ENCODE measurements at places on chromosomes 12 and 14.

GRCh38 chr12:80469681-80470080 is 25.6 kb downstream of the PTPRQ start:
- DNase-seq, result no peak

DNA sequence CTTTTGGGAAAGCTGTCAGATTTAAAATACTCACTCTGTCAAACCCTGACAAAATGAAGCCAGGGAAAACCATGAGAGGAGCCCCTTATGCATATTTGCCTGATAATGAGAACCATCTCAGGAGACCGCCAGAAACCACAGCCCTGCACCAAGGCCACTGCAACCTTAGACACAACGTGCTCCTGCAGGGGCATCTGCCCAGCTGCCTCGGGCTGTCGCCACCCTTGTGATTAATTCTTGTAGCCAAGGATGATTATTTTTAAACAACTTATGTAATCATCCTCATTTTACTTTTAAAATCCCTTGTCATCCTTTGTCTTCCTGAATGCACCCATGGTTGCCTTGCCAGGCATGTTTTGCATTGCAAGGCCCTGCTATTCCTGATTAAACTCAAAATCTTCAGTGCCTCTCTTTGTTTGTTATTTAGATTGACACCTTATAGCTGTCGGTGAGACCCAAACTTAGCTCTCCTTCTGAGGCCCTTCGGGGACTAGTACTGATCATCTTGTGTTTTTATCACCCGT is 766.4 kb upstream of the TMEM132C start:
- DNase-seq, result no peak

- DNase-seq, result no peak
These were observed 49.9 kb upstream of the TBX3 start for GRCh38 chr12:114733919-114734318.

DNA sequence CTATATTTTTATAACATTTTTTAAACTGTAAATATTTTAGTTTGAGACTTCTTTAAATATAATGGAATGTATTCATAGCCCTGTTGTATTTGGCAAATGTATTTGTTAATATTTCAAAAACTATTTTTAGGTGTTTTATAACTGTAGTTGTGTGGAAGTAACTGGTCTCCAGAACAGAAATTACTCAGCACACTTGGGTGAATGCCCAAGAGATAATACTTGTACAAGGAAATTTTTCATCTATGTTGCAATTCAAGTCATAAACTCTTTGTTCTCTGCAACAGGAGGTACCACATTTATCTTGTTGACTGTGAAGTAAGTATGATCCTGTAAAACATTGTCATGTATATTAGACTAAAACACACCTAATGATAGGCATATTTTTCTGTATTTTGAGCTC is 72.8 kb downstream of the SLCO1B3 start:
- no peak for DNase-seq

Measured in foreskin melanocyte (primary cell).